ENCODE measurements at places on chromosomes 5 and 9.

DNA sequence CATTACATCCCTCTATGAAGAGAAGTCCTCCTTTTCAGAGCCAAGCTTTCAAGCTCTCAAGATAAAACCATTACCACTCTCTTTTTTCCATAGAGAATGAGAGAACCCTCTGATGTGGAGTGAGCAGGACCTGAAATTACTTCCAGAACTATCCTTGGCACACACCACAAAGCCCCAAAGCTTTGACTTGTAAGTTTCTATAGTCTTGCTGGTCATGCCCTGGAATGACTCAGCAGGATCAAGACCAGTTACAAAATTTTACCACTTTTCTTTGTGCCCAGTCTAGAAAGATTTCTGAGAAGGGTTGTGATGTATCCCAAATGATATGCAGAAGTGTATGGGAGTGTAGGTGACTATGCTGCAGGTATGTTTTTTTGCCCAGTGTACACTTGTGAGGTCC lies 760.6 kb downstream of the TLE1 start:
- DNase-seq, result no peak

- no peak for DNase-seq
Measured at GRCh38 chr9:27495480-27496134, 28.5 kb upstream of the IFNK start.

- DNase-seq, result no peak
Measured at GRCh38 chr9:12735665-12736064, 39.2 kb upstream of the LURAP1L start.

- DNase-seq, result no peak
Measured at GRCh38 chr5:62954578-62954977, 376.0 kb downstream of the LRRC70 start.

GRCh38 chr9:134932606-134933005 lies 14.9 kb upstream of the FCN1 start:
- DNase-seq, result no peak

- no peak for DNase-seq
Measured at GRCh38 chr5:143922718-143923117, 110.8 kb downstream of the HMHB1 start.

GRCh38 chr9:7403028-7403389 lies 396.6 kb downstream of the DMAC1 start:
- no peak for DNase-seq
